Activated CD8-positive, alpha-beta memory T cell treated with anti-CD3 and anti-CD28 coated beads for 1 hour (primary cell): ENCODE measurements at places on chromosomes 16 and 17.

GRCh38 chr16:2822158-2822495 is 5.1 kb downstream of the PRSS21 start:
- DNase-seq, result no peak

GRCh38 chr16:51757124-51757470 is 606.0 kb upstream of the SALL1 start:
- no peak for DNase-seq

DNA sequence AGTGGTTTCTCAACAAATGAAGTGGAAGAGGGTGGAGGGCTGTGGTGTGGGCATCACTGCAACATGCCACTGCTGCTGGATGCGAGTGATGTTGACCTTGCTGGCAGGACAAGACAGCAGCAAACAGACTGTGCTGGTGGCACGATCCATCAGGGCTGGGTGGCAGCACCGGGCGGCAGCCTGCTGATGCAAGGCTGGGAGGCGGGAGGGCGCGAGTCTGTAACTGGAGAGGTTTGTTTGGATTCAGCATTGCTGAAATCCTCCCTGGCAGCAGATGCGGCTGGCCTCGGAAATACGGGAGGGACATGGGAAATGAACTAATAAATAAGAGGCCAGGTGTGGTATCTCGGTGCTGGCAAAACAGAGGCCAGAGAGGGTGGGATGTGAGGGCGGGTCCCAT is 224.2 kb downstream of the ENGASE start:
- no peak for DNase-seq

GRCh38 chr16:70767377-70768202 is 33.4 kb downstream of the VAC14 start:
- DNase-seq, result no peak

- DNase-seq, result no peak
Observed at GRCh38 chr16:65770752-65771151, 595.7 kb upstream of the CDH5 start.

GRCh38 chr16:88640498-88641247 is 2.3 kb downstream of the IL17C start:
- no peak for DNase-seq

GRCh38 chr16:65657556-65657955 is 535.7 kb upstream of the CDH11 start:
- DNase-seq, result no peak

DNA sequence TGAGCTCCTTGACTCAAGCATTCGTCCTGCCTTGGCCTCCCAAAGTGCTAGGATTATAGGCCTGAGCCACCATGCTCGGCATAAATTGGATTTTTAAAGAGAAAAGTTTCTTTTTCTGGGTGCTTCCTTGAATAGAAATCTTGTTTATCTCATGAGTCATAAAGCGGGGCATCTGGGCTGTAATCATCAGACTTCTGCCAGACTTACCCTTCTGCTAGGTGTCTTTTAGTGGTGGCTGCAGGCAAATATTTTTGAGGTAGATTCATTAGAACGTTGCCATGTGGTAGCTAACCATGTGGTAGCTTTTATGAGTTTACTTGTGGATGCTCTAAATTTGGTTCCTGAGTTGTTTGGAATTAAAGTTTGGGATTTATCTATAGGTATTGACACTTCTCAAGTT is 13.4 kb downstream of the PGS1 start:
- DNase-seq, result no peak

- DNase-seq, result no peak
Observed at GRCh38 chr16:86512860-86513470, 2.6 kb downstream of the FOXF1 start.

- no peak for DNase-seq
Observed at GRCh38 chr17:41377546-41377945, 4.6 kb downstream of the KRT34 start.

- DNase-seq, result peak; percentile 68
Observed at GRCh38 chr17:63698886-63699637, 863 bp downstream of the LIMD2 start.
